ENCODE measurements at places on chromosomes 2 and 18.
A peak's percentile ranks its signal among the peaks of the same experiment; 100 is the strongest.

DNA sequence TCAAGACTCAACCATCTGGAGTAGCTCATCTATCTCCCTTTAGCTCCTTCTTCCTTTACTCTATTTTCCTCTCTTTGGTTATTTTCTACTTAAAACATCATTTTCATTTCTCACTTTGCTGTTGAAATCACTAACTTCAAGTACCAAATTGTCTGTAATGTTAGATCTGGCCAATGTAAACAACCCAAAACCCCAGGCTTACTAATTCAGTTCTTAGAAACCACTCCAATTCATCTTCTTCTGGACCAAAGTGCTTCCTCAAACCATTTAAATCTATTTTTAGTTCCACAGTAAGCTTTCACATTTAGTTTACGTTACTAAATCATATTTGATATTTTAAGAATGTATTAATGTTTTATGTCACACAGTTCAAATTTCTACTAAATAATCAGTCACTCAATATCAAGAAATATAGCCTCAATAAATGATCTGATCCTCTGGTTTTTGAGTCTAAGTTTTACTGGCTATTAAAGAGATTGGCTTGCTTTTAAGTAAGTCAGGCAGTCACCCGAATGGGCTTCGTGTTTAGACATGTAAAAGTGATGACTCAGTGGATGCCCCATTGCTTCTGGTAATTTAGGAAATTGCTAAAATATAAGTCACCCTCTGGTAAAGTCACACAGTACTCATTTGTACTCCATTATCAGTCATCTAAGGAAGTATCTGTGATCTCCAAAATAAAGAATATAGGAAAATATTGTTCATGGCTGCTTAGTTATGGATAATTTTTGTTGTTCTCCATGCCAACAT is 527.2 kb upstream of the SOX11 start:
- no peak for DNase-seq

DNA sequence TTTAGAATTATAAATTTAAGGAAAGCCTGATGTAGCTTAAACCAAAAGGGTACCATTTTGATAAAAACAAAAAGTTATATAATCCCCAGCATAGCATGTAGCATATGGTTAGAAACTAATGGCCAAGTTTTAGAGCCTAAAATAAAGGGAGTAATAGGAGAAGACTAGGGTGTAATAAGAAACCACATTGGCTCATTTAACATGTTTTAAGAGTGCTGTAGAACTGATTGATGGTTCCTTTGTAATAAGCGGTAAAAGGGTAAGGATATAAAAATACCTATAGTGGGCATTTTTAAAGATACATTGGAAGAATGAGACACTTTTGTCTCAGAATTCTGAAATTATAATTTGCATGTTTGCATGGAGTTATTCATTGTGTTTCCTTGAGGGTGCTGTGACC is 1.9 kb downstream of the PSMA8 start:
- no peak for DNase-seq

GRCh38 chr2:62287899-62288880 is 92.3 kb downstream of the B3GNT2 start:
- peak; percentile 94 for DNase-seq

GRCh38 chr2:71129114-71129901 is 721 bp downstream of the MCEE start:
- DNase-seq = no peak

Measured in inflammatory macrophage (primary cell).